ENCODE measurements at places on chromosomes 16 and 17.

DNA sequence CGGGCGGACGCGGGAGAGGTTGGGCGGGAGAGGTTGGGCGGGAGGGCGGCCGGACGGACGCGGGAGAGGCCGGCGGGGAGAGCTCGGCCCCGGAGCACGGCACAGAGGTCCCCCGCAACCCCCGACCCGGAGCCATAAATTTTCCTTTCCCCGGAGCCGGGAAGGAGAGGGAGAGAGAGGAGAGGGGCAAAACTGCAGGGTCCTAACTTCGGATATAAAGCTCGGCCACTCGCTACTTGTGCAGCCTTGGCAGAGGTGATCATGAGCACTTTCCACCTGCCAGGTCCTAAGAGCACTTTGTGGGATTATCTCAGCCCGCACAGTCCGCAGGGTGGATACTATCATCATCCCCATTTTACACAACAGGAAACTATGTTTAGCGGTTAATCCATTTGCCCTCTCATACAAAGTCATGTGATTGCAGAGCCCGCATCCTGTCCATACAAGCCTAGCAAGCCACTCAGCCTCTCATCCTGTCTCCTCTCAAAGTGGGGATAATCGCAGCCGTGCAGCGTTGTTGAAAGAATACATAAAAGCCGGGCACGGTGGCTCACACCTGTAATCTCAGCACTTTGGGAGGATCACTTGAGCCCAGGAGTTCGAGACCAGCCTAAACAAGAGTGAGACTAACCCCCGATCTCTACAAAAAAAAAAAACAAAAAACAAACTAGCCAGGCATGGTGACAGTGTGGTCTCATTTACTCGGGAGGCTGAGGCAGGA is 780 bp upstream of the DCAKD start:
- DNase-seq, result peak; percentile 9

- no peak for DNase-seq
These were observed 81.6 kb downstream of the ARHGAP23 start for GRCh38 chr17:38509772-38510420.

DNA sequence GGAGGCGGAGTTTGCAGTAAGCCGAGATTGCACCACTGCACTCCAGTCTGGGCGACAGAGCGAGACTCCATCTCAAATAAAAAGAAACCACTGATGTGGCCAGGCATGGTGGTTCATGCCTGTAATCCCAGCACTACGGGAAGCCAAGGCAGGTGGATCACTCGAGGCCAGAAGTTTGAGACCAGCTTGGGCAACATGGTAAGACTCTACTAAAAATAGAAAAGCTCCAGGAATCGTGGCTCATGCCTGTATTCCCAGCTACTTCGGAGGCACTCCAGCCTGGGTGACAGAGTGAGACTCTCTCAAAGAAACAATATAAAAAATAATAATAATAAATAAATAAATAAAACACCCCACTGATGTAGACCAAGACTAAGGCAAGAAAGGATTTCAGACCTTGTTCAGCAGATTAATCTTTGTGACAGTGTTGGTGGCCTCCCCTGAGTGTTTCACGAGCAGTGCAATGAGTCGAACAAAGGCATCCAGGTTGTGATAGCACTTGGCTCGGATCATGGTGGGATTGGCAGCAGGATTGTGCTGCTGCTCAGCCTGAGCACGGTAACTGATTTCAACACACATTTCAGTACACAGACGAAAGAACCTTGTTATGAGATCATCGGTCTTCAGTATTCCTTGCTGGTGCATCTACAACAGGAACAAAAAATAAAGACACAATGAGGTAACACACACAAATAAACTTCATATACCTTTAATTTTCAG is 18.6 kb downstream of the SETD6 start:
- DNase-seq, result no peak

GRCh38 chr17:20613248-20613647 is 33.7 kb downstream of the CDRT15L2 start:
- DNase-seq, result no peak

- DNase-seq, result no peak
These were observed 102.0 kb downstream of the GRIN2A start for GRCh38 chr16:10080051-10080772.

- no peak for DNase-seq
These were observed 112.0 kb upstream of the SMURF2 start for GRCh38 chr17:64773836-64774761.

GRCh38 chr17:58330997-58331814 is 2.6 kb upstream of the TSPOAP1 start:
- no peak for DNase-seq

DNA sequence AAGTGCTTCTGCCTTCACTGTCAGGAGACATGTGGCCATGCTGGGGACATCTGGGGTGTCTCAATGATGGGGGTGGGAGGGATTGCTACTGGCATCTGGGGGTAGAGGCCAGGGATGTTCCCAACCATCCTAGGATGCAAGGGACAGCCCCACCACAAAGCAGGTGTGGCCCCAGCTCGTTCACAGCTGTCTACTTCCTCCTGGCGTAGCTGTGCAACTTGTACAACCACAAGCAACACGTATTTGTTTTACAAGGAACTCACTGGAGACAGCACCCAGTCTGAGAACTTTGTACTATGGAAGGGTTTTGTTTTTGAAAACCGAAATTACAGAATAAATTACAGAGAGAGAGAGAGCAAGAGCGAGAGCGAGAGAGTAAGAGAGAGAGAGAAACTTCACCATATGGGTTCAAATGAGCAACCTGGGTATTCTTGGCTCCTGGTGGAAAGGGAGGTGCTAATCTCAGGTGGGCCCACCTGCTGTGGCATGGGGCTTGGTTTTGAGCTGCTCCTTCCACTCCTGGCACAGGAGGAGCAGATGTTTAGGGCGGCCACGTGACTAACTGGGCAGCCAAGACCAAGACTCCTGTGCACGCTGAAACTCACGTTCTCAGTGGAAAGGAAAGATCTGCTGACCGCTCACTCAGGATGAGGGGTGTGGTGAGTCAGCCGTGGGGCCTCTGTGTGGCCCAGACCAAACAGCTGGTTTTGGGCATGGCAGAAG is 17.5 kb upstream of the TNFRSF13B start:
- no peak for DNase-seq

DNA sequence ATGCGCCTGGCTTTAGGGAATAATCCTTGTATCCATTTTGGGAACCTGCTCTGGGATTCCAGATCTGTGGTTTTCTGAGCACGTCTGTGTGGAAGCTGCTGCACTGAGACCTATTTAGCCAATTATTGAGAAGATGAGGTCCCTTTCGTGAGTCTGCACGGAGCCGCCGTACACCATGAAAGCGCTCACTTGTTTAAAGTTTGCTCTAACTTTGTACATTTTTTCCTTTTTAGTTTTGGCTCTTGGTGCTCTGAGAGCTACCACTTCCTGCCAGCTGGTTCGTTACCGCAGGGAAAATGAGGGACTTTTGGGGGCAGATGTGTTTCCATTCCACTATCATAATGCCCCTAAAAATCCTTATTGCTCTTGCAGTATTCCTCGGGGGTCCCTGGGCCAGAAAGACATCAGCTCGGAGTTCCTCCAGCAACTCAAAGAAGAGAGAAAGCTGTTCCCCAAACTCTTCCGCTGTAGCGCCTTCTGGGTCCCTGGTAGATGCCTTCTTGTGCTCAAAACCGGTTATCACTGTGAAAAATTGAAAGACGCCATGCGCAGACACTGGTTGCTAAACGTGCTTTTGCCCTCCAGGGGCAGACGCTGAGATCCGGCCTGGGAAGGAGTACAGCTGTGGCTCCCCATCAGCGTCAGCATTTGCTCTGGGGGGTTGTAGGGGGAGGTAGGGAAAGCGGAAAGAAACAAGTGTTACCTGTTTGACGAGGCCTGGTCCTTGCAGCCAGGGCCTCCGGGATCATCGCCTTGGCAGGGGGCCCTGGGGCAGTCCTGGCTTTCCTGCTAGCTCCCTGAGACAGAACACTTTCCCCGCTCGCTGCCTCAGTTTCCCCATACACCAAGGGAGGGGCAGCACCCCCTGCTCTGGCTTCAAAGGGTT is 238.1 kb downstream of the MRTFB start:
- DNase-seq, result no peak

- no peak for DNase-seq
These were observed 18.3 kb downstream of the BCAS3 start for GRCh38 chr17:60695960-60696359.

GRCh38 chr17:31494259-31495021 is 103.0 kb downstream of the RAB11FIP4 start:
- DNase-seq, result peak; percentile 72

DNA sequence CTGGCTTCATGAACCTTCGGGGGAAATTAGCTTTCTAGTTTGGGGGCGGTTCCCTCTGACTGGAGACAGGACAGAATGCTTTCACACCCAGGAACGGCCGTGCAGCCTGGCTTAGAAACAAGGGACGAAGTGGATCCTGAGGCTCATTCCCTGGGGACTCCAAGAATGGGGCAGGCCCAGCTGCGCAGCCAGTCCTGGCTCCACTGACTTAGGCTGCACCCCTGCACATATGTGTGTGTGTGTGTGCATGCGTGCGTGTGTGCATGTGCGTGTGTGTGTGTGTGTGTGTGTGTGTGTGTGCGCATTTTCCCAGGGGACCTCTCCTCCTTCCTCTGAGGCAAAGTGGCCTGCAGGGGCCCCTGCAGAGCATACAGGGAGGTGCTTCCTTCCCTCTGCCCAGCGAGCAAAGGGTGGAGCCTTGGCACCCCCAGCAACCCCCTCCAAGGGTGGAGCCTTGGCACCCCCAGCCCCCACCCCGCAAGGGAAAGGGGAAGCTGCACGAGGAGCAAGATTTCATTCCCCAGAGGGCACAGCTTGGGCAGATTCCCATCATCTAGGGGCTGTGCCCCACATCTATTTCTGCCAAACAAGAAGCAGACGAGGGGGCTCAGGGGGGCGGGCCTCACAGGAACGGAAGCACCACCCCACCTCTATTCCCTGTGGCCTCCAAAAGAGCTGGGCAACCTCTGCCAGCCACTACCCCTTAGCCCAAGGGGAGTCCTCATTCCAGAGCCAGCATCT is 97.6 kb upstream of the CBX4 start:
- DNase-seq, result no peak

DNA sequence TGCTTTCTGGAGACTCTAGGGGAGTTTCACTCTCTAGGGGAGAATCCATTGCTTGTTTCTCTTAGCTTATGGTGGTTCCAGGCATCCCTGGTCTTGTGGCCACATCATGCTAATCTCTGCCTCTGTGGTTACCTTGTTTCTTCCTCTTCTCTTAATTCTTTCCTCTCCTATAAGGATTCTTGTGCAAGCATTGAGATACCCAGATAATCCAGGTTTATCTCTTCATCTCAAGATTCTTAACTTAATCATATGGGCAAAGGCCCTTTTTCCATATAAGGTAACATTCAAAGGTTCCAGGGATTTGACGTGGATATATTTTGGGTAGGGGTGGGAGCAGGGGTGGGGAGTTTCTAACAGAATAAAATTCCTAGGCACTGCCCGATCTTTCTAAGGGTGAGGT is 32.6 kb downstream of the FAM20A start:
- no peak for DNase-seq

GRCh38 chr17:17493986-17494466 is 2.2 kb downstream of the RASD1 start:
- DNase-seq, result no peak

- no peak for DNase-seq
These were observed 1.1 kb upstream of the NDUFAB1 start for GRCh38 chr16:23597003-23597756.

GRCh38 chr17:29256735-29257466 is 10.2 kb downstream of the CRYBA1 start:
- DNase-seq, result no peak

DNA sequence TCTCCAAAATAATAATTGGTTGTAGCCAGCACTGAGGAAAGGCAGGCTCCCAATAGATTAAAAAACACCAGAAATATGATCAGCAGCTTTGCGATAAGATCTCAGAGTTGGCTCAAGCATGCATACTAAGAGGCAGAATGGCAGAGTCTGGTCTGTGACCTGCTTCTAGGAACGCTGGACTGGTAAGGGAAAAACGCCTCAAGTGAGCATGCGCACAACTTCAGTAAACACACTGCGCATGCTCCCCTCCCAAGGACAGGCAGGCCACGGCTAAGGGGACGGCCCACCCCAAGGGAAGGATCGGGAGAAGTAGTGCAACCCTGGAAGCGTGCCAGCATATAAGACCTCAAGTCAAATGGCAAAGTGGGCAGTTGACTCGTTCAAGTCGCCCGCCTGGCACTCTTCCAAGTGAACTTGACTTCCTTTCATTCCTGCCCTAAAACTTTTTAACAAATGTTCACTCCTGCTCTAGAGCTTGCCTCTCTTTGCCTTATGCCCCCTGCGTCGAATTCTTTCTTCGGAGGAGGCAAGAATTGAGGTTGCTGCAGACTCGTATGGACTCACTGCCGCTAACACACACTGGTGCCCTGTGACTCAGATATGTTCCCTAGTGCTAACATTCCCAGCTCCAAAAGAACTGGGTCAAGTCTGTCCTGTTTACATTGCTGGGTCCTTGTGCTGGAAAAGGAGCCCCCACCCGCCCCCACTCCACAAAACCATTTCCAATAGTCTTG is 22.4 kb upstream of the PRM1 start:
- DNase-seq, result no peak

GRCh38 chr17:61179380-61179806 is 220.2 kb upstream of the TBX2 start:
- DNase-seq, result no peak

DNA sequence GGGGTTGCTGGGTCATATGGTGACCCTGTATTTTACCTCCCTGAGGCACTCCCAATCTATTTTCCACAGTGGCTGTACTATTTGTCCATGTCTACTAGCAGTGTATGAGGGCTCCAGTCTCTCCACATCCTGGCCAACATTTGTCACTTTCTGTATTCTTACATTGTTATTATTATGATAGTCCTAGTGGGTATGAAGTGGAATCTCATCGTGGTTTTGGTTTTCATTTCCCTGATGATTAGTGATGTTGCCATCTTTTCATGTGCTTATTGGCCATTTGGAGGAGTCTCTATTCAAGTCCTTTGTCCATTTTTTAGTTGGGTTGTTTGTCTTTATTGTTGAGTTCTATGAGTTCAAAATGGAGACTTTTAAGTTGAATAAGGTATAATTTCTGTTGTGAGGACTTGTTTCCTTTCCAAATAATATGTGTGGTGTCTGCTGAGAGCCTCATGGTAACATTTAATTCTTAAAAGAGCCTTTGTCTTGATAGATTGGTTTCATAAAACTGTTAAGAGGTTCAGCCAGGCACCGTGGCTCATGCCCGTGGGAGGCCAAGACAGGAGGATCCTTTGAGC is 108.2 kb downstream of the RPTOR start:
- DNase-seq, result no peak

DNA sequence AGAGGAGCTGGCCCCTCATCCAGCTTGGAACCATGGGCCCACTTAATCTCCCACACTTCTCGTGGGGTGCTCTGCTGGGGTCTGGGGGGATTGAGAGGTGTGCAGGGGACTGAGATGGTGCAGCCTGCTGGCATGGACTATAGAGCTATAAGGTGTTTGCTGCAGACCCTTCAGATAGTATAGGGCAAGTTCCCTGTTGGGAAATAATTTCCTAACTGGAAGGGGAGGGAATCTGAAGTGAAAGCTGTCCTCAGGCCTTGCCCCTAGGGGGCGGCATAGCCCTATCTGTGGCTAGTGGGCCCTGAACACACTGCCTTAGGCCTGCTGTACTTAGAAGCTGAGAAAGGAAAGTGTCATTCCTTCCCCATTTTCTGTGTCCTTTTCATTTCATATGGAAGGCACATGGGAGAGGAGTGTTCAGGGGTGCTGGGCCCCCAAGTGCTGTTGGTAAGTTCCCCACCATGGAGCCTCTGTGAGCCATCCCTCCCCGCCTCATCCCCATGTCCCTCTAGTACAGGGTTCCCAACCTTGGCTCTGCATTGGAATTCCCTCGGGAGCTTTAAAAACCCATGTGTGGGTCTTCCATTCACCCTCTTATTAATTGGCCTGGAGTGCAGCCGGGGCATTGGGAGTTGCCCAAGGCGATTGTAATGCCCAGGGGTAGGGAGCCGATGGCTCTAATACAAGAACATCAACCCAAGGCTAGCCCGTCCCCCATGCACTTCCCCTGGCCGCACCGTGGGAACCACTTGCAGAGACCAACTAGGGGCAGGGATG is 19.7 kb downstream of the GOSR2 start:
- peak; percentile 25 for DNase-seq

Data from activated CD4-positive, alpha-beta T cell treated with anti-CD3 and anti-CD28 coated beads, Interleukin-2, amount 50 U/mL, for 24 hours (primary cell).